Osteocyte (in vitro differentiated cells): ENCODE measurements at places on chromosomes 13 and 19. TPM values are rescaled to one million over a fixed set of nuclear protein-coding genes. Genes with fewer than 3 reads are reported as not detected.

PRR12 gene
- 31.6 and 32.9 TPM in 2 replicates for total RNA-seq

CEACAM20 gene
- total RNA-seq = not detected in 2 replicates

FFAR1 gene
- total RNA-seq = not detected in 2 replicates

CASP14 gene
- not detected in 2 replicates for total RNA-seq

OR4F17 gene
- not detected in 2 replicates for total RNA-seq

CFAP97D2 gene
- not detected in 2 replicates for total RNA-seq

DNA sequence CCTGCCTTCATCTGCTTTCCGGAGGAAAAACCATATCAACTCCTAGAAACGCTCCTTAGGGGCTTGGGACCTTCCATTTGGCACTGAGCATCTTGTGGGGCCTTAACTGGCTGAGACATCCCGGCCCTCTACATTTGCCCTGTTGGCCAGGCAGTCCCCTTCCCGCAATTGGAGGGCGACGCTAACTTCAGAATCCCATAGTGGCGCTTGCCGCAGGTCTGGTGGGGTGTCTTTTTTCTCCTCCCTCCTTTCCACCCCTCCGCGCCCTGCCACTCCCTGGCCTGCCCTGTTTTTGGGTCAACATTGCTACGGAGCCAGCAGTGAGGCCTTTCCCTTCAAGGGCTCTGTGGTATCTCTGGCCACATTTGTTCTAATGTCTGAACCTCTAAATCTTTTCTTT lies 13.6 kb upstream of the CRTC1 start:
- H3K36me3 ChIP-seq = peaks cover 12% of the 10 kb centered on the region
- H3K27me3 ChIP-seq = no peaks in the 10 kb centered on the region
- no peak overlapping the region for H3K4me3 ChIP-seq

GRCh38 chr19:13260883-13261653 lies 110.9 kb downstream of the IER2 start:
- peaks cover 2% of the 10 kb centered on the region for H3K36me3 ChIP-seq
- H3K27me3 ChIP-seq = peaks cover 34% of the 10 kb centered on the region
- peaks cover 8% of the 10 kb centered on the region for H3K4me1 ChIP-seq
- peak overlapping the region; percentile 73 for H3K27ac ChIP-seq
- DNase-seq = no peak

DNA sequence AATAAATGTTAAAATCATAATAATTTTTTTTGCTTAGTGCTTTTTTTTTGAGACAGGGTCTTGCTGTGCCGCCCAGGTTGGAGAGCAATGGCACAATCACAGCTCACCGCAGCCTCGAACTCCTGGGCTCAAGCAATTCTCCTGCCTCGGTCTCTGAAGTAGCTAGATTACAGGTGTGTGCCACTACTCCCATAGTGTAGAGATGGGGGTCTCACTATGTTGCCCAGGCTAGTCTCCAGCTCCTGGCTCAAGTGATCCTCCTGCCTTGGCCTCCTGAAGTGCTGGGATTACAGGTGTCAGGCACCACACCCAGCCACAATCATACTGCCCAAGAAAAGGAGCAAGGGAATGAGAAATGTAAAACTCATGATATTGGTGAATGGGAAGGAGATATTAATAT lies 5.1 kb downstream of the FBL start:
- H3K4me3 ChIP-seq = no peak overlapping the region
- peaks cover 32% of the 10 kb centered on the region for H3K4me1 ChIP-seq

GRCh38 chr19:2942928-2943640 lies 1.7 kb downstream of the ZNF77 start:
- no peak for DNase-seq
- no peaks in the 10 kb centered on the region for H3K27me3 ChIP-seq
- no peak overlapping the region for H3K27ac ChIP-seq

DNA sequence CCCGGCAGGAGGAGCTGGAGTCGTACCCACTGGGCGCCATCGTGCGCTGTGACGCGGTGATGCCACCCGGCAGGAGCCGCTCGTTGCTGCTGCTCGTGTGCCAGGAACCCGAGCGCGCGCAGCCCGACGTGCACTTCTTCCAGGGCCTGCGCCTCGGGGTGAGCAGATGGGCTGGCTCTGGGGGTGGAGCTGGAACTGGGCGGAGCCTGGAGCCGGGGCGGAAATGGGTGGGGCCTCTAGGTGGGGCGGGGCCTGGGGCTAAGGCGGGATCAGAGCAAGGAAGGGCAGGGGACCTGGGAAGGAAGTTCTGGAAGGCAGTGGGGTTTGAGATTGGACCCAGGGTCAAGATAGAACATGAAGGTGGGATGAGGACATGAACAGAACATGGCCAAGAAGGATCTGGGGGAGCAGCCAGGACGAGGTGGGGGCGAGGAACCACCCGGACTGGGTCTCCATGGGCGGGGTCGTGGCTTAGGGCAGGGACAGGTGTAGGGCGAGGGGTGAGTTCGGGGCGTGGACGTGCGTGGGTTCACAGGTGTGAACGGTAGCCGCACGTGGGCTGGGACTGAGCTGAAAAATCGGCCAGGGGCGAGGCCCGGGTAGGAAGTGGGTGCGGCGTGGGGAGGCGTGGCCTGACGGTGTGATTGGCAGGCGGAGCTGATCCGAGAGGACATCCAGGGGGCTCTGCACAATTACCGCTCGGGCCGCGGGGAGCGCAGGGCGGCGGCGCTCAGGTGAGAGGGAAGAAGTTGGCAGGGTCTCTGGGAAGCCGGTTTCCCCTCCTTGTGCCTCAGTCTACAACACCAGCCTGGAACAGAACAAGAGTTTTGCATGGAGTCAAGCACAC lies 4.7 kb downstream of the EPS8L1 start:
- H3K36me3 ChIP-seq = no peaks in the 10 kb centered on the region
- peaks cover 20% of the 10 kb centered on the region for H3K4me1 ChIP-seq
- H3K27me3 ChIP-seq = peaks cover 65% of the 10 kb centered on the region

GRCh38 chr13:111949311-111949710 lies 117.6 kb upstream of the SOX1 start:
- no peak overlapping the region for H3K27ac ChIP-seq
- DNase-seq = no peak
- H3K36me3 ChIP-seq = peaks cover 3% of the 10 kb centered on the region
- no peaks in the 10 kb centered on the region for H3K27me3 ChIP-seq

DNA sequence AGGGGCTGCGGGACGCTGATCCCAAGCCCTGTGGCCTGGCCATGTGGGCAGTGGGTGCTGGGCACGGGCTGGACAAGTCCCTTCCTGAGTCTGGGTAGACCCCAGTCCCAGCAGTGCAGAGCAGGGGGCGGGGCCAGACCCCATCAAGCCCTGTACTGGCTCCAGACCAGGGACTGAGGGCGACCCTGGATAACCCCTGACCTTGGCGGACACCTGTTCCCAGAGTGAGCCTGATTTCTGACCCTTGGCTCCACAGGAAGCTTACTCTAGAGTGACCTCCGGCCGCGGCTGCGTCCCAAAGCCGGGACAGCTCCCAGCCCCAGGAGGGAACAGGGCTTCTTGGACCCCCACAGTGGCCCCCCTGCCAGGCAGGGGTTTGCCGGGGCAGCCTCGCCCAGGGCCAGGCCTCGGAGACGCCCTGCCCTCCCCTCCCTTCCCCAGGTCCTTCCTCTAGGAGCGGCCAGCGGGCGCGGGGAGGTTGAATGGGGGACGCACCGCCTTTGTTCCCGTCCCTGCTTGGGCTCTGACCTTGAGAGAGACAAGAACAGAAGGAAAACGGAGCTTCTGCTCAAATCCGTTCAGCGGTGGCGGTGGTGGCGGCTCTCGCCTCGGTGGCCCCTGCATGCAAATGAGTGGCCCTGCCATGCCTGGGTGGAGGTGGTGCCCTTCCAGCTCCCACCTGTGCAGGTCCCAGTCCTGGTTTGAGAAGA lies 2.3 kb upstream of the EFNA2 start:
- no peak for DNase-seq
- H3K4me1 ChIP-seq = peaks cover 14% of the 10 kb centered on the region
- H3K27me3 ChIP-seq = peaks cover 11% of the 10 kb centered on the region
- peaks cover 4% of the 10 kb centered on the region for H3K36me3 ChIP-seq
- no peak overlapping the region for H3K4me3 ChIP-seq
